ENCODE measurements at places on chromosomes 6 and 20.

- DNase-seq: peak; percentile 80
Measured at GRCh38 chr20:57672164-57672563, 37.7 kb downstream of the PMEPA1 start.

DNA sequence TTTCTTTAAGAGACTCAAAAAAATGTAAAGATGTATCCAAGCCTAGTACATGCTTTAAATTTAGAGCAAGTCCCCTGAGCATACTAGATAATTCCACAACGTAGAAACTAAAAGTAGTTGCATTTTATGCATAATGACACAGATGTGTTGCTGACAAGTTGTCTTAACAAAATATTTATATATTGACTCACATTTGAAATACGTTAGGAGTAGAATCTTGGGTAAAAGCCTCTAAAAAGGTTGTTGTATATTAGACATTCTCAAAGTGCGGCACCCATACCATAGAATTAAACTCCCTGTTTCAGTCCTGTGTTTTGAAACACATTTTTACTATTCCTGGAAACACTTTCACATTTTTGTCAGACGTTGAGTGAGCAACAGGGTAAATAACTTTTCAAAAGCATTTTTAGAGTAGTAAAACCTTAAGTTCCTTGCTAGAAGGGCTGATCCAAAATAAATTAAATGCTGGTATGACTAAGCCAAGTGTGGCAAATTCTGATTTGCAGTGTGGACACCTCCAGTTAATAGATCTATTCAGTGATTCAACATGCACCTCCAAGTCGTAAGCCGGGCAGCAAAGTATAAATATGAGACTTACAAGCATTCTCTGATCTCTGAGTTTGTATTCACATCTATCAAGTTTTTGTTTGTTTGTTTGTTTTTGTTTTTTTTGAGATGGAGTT, 97.5 kb downstream of the GMDS start:
- DNase-seq: peak; percentile 37

DNA sequence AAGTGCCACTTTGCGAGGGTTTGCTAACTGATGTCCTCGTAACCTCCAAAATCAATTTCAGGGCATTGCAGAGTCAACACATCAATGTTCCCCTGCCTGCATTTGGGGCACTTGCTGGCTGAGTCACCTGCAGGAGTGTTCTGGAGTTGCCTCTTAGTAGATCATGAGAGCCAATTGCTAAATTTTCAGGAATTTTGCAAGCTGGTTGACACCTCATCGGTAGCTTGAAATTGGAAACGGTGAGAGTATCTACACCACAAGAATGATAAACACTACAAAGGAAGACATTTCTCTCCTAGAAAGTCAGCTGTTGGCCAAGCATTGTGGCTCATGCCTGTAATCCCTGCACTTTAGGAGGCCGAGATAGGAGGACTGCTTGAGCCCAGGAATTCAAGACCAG, 10.8 kb upstream of the BFSP1 start:
- DNase-seq: no peak

GRCh38 chr20:25076731-25077609, 5.0 kb downstream of the VSX1 start:
- DNase-seq: no peak

- no peak for DNase-seq
Measured at GRCh38 chr20:32519381-32519730, 65.8 kb downstream of the NOL4L start.

DNA sequence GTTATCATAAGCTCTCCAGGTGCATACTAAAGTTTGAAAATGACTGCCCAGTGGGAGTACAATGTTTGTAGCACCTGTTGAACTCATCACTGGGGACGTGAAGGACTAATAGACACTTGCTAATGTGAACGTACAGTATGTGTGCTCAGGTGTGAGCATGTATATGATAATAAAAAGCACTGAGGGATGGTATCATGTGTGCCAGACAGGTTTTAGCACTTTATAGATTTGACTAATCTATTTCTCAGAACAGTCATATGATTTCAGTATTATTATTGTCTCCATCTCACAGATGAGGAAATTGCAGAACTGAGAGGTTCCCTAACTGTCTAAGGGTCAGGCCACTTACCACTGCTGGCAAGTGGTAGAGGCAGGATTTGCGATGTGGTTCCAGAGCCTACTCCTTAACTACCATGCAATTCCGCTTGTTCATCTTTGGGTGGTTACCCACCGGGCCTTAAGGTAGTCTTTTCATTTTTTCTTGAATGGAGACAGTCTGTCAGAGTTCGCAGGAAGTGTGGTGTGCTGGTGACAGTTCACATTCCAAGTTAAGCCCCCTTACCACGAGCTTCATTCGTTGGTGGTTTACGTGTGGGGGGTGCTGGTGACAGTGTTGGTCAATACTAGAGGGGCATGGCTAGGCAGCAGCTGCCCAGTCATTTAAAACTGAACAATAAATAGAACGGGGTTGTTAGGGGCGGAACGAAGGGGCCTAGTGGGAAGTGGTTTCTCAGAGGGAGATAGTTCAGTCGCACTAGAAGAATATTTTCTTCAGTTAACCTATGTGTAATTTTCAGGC, 46.8 kb downstream of the RREB1 start:
- DNase-seq: peak; percentile 70

GRCh38 chr20:10928841-10929421, 255.1 kb upstream of the JAG1 start:
- no peak for DNase-seq

DNA sequence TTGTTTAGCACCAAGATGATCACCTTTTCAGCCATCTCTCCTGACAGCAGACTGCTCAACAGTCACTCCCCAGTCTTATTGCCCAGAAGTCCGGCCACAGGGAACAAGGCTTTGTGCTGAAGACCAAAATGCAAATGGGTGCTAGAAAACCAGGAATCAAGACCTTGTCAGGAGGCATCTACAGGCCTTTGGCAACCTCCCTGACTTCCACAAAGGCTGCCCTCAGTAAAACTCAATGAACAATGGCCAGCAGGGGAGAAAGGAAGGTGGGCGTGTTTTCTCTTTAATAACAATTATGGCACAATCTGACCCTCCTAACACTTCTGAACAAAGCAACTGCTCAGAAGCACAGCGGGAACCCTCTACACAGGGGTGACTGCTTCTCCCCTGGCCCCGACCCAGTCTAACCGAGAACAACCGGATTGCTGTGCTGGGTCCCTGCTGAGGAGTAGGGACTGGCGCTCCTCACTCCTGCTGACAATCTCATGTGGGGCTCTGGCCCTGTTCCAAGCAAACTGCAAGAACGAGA, 41.6 kb downstream of the PLCG1 start:
- peak; percentile 28 for DNase-seq

- DNase-seq: no peak
Measured at GRCh38 chr6:30158475-30159040, 2.5 kb downstream of the TRIM10 start.

- DNase-seq: no peak
Measured at GRCh38 chr6:9461188-9461587, 953.7 kb downstream of the TFAP2A start.

DNA sequence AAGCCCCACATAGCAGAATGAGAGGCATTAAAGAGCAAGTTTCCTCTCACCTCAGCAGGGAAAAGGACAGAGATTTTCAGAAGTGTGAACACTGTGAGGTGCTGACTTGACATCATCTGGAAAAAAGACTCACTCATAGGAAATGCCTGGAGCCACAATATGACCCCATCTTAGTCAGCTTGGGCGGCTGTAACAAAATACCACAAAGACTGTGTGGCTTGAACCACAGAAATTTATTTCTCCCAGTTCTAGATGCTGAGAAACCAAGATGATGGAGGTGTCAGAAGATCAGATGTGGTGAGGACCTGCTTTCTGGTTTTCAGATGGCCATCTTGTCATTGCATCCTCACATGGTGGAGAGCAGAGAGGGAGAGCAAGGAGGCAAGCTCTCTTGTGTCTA, 253.1 kb downstream of the ADGB start:
- no peak for DNase-seq

GRCh38 chr20:22833851-22834250, 201.3 kb upstream of the SSTR4 start:
- DNase-seq: no peak

DNA sequence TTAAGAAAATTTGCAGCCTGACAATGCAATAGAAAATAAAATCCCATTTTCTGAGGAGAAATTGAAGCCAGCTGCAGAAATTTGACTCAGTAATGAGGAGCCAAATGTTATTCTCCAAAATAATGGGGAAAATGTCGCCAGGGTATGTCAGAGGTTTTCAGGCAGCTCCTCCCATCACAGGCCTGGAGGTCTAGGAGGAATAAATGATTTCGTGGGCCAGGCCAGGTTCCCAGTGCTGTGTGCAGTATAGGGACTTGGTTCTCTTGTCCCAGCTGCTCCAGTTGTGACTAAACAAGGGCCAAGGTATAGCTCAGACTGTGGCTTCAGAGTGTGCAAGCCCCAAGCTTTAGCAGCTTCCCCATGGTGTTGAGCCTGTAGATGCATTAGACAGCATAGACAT, 1240.8 kb upstream of the ADGRB3 start:
- DNase-seq: no peak

DNA sequence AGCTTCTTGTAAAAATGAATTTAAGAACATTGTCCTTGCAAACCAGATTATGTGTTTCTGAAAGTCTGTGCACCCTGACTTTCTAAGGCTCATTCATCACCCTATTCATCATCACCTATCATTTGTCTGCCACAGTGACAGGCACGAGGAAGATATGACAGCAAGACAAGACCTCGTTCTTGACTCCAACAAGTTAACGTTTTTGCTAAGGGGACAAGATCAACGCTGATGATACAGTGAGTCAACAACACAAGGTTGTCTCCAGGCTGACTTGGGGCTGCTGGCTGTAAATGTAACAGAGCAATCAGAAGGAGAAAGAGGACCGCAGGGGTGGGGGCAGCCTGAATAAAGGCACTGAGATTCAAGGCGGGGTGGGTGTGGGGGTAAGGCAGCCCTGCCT, 94.2 kb downstream of the FOXC1 start:
- DNase-seq: no peak

GRCh38 chr6:105688573-105688972, 285.7 kb upstream of the PREP start:
- no peak for DNase-seq

DNA sequence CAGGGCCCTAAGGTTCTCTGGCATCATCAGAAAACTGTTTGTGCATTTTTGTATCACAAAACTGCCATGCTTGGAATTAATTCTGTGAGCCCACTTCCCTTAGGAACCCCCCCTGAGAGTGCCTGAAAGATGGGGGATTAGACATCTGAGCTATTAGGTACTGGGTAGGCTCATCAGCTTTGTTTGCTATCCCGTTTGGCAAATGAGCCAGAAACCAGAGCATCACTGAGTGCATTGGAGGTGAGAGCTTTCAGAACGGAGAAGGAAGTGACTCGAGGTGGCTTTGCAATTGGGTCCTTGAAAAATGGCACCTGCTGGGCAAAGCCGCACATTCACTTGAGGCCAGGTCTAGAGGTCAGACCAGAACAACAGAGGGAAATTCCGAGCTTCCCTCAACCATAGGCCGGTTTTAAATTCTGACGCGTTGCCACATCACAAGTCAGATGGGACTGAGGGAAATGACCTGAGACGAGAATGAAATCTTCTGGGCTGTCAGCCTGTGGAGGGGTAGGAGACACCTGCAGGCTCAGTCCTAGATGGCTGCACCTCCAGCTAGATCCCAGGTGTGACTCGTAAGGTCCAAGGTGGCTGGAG, 8.4 kb upstream of the GLP1R start:
- no peak for DNase-seq

DNA sequence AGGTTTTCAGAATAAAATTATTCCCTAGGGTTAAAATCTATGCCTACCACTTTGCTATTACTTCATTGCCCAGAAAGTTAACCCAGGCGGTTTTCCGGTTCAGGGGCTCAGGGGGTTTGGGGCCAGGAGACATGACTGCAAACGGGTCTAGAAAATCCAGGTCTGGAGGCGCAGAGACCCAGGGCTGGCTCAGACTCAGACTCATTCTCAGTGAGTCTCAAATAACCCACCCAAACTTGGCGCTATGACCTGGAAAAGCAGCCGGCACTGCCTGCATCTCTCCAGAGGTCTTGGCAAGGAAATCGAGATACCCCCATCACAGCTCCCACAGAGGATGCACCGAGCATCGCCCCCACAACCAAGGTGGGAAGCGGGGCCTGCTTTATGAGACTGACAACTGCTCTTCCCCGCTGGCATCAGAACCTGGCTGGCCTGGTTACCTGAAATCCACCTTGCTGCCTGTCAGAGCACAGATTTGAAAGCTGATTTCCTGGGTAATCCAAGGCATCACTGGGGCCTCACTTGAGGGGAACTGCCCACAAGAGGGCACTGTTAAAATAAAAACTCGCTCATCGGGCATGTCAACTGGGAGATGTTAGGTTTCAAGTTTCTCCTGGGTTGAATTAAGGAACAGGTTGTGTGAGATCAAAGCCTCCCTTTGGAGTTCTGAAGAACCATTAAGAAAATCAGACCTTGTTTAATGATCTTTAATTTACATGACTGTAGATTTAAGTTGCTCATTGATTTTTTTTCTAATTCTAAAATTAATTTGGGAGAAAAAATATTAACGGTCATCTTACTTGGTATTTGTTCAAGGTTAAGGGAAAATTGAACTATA, 55.1 kb downstream of the KIF16B start:
- DNase-seq: peak; percentile 77
